ENCODE measurements at places on chromosomes 7 and 10. TPM values are rescaled to one million over a fixed set of nuclear protein-coding genes. Genes with fewer than 3 reads are reported as not detected.

GRCh38 chr10:98608411-98608810 lies 161.7 kb upstream of the HPS1 start:
- no peak for DNase-seq

DNA sequence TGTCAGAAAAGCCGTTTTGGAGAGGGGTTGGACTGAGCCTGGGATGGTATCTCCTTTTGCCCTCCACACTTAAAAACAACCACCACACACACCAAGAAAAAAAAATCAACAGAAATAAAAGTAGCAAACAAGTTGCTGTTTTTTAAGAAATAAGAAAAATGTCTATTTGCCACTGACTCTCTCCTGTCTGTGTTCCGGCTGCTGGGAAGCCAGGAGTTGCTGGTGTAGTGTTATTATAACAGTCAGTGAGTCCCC lies 163 bp downstream of the EGR2 start:
- DNase-seq: no peak

SPDYE1 gene
- total RNA-seq: not detected

NPSR1 gene
- total RNA-seq: not detected

GRCh38 chr7:104252409-104253134 lies 44.8 kb upstream of the ORC5 start:
- peak; percentile 6 for DNase-seq

- DNase-seq: no peak
These were observed at the start of gene FAM237B for GRCh38 chr7:90320801-90321494. Gene FAM237B, minus strand, starts transcription at chr7:90321304. Its CDS starts 1,556 bp downstream, at chr7:90319748.

- no peak for DNase-seq
These were observed 33.9 kb upstream of the SPOCK2 start for GRCh38 chr10:72122221-72122620.

PNLIPRP1 gene
- total RNA-seq: not detected

GRCh38 chr7:13748998-13749397 lies 240.5 kb downstream of the ETV1 start:
- DNase-seq: no peak

DNA sequence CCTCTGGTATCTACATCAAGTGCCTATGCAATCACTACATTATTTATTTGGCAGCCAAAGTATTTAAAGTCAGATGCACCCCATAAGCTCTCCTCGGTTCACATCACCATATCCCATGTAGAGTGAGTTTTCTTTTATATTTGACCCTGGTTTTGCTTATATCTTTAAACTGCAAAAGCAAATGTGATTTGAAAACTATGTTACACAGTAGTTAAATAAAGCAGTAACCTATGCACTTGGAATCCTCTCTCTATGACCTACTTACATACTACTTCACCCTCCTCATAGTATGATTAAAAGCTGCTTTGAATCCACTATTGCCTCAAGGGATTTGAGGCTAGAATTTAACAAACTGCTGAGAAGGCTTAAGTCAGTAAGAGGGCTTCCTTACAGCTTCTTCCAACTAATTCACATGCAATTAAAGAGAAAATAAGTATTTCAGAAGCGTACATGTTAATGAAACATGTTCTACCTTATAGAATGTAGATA lies 2.2 kb upstream of the CELF2 start:
- no peak for DNase-seq

DNA sequence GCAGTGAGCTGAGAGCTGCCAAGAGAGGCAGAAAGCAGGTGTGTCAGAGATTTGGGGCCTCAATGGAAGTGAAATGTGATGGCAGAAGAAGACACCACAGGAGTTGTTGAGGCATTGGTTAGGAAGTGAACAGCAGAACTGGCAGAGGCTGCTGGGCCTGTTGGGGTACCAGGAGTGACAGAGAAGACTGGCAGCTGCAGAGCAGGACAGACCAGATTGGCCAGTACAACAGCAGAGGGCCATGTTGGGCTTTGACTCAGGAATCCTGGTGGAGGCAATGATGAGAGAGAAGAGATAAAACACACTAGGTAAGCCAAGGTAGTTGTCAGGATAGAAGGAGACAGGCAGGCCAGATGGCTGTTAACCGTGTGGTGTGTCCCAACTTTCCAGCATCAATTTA lies 19.9 kb upstream of the HERPUD2 start:
- DNase-seq: peak; percentile 14

DNA sequence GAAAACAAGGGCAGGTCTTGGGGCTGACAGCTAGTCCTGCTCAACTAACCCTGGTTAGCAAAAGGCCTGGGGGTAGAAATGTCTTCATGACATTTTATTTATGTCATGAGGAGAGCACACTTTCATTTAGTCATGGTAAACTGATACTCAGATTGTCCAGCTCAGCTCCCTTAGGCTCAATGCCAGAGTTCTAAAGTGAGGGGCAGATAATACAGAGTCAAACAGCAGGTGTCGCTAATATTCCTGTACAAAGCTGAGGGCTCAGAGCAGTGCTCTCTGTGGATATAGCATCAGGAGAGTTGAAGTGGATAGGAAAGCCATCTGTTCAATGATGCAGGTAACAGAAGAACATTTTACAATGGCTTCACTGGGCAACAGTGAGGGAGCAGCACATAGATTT lies 26.8 kb upstream of the CALCR start:
- DNase-seq: peak; percentile 21

DNA sequence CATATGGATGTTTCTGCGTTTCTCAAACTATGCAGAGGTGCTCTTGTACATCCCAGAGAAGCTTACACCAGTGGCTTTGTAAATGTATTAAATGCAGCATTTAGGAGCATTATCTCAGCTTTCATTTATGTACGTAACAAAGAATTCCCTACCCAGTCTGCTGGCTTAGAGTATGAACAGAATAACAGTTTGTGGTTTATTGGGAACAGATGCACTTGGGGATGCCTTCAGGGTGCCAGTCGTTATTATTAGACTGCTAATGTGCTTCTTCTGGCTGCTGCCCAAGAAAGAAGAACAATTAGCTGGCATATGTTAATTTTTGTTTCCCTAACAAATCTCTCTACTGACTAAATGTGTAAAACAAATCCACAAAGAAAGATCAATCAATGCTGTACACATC lies 241.9 kb downstream of the FOXP2 start:
- no peak for DNase-seq

DNA sequence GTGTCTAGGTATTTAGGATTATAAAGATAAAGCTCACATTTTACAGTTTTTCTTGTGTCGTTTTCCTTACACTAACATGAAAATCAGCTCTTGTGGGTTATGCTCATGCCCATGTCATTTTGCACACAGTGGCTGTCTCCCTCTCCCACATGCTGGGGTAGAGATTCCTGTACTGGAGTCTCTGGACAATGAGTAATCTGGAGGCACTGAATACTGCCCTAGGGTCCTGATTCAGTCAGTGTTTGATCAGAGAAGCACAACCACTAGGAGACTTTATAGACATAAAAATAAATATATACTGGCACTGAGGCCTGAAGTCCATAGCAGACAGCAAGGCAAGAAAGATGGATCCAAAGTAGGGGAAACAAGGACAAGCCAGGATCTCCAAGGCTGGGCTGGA lies 1008.8 kb downstream of the KCNMA1 start:
- DNase-seq: peak; percentile 57

DNA sequence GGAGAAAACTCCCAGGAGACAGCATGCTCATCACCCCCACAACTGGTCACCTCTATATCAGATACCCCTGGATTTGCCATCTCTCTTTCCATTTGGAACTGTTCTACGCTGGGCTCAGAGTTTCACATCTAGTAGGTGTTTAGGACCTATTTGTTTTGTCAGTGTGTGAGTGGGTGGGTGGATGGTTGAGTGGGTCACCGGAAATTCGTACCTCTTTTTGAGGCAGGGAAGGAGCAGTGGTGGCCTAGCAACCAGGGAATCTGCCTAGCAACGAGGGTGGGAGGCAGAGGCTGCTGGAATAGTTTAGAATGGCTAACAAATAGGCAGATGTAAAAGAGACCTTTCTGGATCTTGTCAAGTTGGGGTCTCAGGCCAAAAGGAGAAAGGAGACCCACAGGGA lies 23.2 kb upstream of the SLF2 start:
- no peak for DNase-seq

DNA sequence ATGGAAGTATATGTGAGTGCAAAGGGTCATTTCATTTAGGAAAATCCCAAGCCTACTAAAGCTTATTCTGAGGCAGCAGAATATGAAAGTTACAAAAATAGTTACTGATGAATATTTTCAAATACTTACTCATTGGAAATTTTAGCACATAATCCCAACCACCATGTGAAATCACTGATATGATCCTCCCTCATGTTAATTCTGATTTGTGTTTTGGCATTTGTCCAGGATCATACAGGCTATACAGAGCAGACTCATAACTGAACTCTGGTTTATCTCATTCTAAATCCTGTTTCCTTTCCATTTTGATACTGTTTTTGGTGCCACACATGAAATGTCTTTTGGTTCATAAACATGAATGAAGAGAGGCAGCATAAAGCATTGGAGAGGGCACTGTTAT lies 3.4 kb upstream of the FAM24B start:
- no peak for DNase-seq

KLF14 gene
- total RNA-seq: not detected

C1GALT1 gene
- total RNA-seq: 69.8 TPM

DNA sequence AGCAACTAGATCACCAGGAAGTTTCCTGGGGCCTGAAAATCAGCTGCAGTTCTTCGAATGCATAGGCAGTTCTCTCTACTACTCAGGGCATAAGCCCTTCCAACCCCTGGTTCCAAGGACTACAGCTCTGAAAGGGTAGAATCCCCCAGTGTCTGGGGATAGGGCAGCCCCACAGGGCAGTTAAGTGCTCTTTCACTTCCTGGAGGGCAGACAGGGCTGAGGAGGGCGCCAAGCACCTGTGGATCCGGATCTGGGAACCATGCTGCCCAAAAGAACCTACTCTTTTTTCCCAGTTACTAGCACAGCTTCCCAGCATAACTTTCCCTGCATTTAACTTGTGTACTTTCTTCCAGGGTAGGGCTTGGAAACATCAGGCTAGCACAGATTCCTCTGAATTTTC lies 41.1 kb downstream of the CXCL12 start:
- peak; percentile 22 for DNase-seq

GRCh38 chr7:146768957-146769356 lies 652.4 kb downstream of the CNTNAP2 start:
- DNase-seq: no peak

DNA sequence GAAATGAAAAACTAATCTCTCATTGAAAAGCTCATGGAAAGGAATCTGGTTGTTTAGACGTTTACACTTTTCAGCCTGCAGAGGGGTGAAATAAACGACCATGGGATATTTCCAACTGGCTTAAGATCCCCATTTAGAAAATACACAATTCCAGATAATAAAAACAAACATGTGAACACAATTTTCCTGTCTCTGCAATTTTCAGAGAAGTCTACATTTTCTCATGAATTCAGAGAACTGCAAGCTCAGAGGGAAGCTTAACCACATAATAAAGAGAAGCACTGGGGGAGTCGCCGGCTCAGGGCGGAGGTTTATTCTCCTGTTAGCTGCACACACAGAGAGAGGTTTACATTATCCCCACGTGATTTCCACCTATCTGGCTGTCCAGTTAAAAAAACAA lies 215.2 kb downstream of the FANK1 start:
- DNase-seq: no peak

DNA sequence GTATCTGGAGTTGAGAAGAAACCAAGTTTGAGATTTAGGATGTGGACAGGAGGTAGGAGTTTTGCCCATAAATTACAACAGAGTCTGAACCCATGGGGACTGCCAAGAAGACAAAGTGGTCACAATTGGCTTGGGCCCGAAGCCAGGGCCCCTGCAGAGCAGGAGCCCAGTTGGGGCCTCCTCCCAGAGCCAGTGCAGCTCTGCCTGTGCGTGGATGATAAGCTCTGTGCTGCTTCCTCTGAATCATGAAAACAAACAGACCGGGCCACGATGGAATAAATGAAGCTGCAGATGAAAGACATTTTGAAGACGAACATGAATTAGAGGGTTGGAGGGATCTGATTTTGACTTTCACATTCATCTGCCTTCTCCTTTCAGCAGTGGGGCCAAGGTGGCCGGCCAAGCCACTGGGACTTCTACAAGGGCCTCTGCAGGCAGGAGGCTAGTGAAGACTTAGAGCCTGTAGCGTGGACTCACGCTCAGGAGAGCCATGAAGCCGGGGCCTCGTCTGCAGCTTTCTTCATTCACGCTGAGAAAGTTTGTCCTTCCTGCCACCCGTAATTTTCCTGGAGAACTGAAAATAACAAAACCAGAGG lies 156.8 kb upstream of the LYZL1 start:
- DNase-seq: peak; percentile 54

- peak; percentile 17 for DNase-seq
These were observed 91.4 kb upstream of the CAPZA2 start for GRCh38 chr7:116770941-116771340.

RELN gene
- 1.0 TPM for total RNA-seq

DNA sequence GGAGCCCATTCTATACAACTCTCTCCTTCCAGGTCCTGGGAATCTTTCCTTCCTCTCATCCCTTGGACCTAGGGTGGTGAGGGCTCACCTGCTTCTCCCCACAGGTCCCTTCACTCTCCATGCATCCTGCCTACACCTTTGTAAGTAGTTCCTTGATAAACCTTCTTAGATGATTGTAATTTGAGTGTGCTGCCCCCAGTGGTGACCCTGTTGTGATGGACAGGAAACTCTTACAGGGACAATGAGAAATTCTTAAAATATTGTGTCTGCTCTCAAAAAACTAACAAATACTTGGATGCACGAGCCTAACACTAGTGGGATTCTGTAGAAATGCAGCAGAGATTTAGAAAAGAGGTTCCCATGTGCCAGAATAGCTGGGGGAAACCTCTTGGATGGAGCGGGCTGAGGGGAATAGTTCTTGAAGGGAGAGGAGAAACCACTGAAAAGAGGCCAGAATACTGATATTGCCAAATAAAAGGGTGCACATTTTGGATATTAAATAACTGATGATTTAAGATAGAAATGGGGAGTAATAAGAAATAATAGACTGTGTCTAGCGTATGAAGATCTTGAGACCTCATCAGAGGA lies 6.7 kb upstream of the PAXIP1 start:
- peak; percentile 20 for DNase-seq

GRCh38 chr7:79930604-79931003 lies 204.0 kb upstream of the GNAI1 start:
- DNase-seq: peak; percentile 43

GRCh38 chr7:134701272-134701671 lies 54.6 kb downstream of the BPGM start:
- peak; percentile 72 for DNase-seq

DNA sequence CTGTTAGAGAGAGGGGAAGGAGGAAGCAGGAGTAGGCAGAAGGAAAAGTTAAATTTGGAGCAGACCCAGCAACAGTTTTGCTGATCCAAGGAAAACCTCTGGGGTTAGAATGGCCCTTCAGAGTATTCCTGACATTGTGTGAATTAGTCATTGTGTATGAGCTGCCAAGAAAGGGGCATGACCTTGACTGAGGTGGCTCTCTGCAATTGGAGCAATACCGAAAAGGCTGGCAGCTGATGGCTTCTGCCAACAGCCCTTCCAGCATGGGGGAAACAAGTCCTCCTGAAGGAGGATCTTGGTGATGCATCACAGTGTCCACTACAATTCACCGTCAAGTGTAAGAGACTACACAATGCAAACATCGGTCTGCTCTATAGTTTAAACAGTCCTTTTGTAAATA lies 20.6 kb upstream of the WASL start:
- DNase-seq: peak; percentile 94

- DNase-seq: no peak
These were observed 105.6 kb downstream of the RNLS start for GRCh38 chr10:88477343-88478085.
